ENCODE measurements at places on chromosomes 7 and 10. TPM values are rescaled to one million over a fixed set of nuclear protein-coding genes. Genes with fewer than 3 reads are reported as not detected.

DNA sequence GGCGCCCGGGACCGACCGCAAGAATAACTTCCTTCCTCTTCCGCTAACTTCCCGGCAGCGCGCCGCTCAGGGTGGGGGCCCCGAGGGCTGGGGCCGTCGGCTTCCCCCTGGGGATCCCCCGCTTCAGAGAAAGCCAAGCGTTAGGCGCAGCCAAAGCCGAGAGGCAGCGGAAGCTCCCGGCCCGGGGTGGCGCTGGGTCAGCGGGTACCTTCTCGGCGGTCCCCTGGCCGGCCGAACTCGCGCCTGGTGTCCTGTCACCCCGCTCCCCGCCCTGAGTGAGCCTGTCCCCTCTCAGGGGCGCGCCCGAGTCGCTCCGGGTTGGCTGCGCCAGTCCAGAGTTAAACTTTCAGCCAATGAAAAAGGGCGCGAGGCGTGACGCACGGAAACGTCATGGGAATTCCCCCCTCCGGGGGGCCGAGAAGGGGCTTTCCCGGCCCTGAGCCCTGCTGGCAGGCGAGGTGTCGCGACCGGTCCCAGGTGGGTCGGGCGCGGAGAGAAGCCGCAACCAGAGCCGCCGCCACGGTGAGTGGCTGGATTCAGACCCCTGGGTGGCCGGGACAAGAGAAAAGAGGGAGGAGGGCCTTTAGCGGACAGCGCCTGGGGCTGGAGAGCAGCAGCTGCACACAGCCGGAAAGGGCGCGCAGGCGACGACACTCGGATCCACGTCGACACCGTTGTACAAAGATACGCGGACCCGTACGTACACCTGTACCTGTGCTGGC is 1.3 kb upstream of the NFKB2 start:
- H3K27me3 ChIP-seq = no peaks in the 10 kb centered on the region
- H3K4me3 ChIP-seq = peak overlapping the region; percentile 94
- peaks cover 53% of the 10 kb centered on the region for H3K4me1 ChIP-seq
- H3K36me3 ChIP-seq = peaks cover 2% of the 10 kb centered on the region
- peak; percentile 98 for DNase-seq

Gene USP6NL
- 3.9 TPM for total RNA-seq

DNA sequence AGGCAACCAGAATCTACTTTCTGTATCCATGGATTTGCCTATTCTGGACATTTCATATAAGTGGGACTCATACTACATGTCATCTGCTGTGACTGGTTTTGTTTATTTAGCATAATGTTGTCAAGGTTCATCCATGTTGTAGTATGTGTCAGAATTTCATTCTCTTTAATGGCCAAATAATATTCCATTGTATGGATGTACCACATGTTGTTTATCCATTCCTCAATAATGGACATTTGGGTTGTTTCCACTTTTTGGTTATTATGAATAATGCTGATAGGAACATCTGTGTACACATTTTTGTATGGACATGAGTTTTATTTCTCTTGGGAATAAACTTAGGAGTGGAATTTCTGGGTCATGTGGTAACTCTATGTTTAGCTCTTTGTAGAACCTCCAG is 133.7 kb downstream of the CREB5 start:
- H3K27ac ChIP-seq = no peak overlapping the region
- H3K36me3 ChIP-seq = no peaks in the 10 kb centered on the region
- no peaks in the 10 kb centered on the region for H3K27me3 ChIP-seq

Gene RNF32
- 1.2 TPM for total RNA-seq

- DNase-seq = no peak
- peaks cover 86% of the 10 kb centered on the region for H3K27me3 ChIP-seq
- no peak overlapping the region for H3K27ac ChIP-seq
- H3K36me3 ChIP-seq = no peaks in the 10 kb centered on the region
- peaks cover 7% of the 10 kb centered on the region for H3K4me1 ChIP-seq
These were observed 619 bp upstream of the HOXA6 start for GRCh38 chr7:27148031-27148755.

Gene RET
- total RNA-seq = 0.13 TPM

Gene ENTPD7
- total RNA-seq = 3.8 TPM

- no peak overlapping the region for H3K4me3 ChIP-seq
- DNase-seq = no peak
- H3K4me1 ChIP-seq = no peaks in the 10 kb centered on the region
- no peak overlapping the region for H3K27ac ChIP-seq
- no peaks in the 10 kb centered on the region for H3K36me3 ChIP-seq
These were observed 95.4 kb downstream of the ZRANB1 start for GRCh38 chr10:125037145-125037877.

DNA sequence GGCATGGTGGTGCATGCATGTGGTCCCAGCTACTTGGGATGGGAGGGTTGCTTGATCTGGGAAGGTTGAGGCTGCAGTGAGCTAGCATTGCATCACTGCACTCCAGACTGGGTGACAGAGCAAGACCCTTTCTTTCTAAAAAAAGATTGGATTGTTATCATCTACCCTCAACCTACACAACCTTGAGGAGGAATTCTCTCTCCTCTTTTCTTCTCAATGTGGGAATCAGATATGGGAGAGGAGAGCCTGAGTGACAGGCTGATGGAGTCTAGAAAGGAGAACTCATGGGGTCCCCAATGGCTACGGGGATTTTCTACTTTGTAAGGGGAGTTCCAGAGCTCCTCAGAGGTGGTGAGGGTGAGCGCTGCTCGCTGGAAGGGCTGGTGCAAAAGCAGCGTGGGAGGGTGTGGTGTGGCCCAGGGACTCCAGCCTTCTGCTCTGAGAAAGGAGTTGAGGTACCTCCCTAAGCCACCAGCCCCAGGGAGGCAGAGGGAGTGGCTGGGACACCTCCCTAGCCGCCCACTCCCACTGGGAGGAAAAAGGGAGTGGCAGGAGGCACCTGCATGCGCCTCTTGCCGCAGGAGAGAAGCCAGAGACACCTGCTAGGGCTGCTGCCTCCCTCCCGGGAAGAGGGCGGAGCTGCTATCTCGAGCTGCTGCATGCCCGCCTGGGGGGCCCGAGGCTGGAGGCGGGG is 48.4 kb downstream of the GATA3 start:
- H3K4me1 ChIP-seq = peaks cover 5% of the 10 kb centered on the region
- no peaks in the 10 kb centered on the region for H3K27me3 ChIP-seq
- no peak overlapping the region for H3K27ac ChIP-seq
- no peak overlapping the region for H3K4me3 ChIP-seq

Gene RBP3
- not detected for total RNA-seq

- H3K36me3 ChIP-seq = no peaks in the 10 kb centered on the region
- no peaks in the 10 kb centered on the region for H3K27me3 ChIP-seq
- H3K27ac ChIP-seq = no peak overlapping the region
- no peak for DNase-seq
These were observed 76.3 kb upstream of the CUX1 start for GRCh38 chr7:101740981-101741725.

DNA sequence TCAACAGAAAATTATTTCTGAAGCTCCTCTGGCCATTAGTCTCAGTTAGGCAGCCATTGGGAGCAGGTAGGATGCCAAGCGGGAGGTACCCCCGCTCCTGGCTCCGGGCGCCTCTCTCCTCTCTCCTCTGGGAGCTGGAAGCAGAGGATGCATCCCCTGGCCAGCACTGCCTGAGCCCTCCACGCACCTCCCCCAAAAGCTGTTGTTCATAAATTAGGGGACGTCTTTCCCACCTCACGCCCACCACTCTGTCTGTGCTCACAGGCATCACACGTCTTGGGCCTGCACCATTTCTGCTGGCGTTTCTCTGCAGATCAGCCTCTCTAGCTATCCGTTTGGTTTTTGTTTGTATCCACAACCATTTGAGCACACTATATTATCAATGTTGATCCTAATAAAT is 609.0 kb upstream of the FOXK1 start:
- H3K36me3 ChIP-seq = no peaks in the 10 kb centered on the region
- no peak for DNase-seq
- no peak overlapping the region for H3K27ac ChIP-seq
- H3K4me1 ChIP-seq = no peaks in the 10 kb centered on the region
- H3K4me3 ChIP-seq = no peak overlapping the region

DNA sequence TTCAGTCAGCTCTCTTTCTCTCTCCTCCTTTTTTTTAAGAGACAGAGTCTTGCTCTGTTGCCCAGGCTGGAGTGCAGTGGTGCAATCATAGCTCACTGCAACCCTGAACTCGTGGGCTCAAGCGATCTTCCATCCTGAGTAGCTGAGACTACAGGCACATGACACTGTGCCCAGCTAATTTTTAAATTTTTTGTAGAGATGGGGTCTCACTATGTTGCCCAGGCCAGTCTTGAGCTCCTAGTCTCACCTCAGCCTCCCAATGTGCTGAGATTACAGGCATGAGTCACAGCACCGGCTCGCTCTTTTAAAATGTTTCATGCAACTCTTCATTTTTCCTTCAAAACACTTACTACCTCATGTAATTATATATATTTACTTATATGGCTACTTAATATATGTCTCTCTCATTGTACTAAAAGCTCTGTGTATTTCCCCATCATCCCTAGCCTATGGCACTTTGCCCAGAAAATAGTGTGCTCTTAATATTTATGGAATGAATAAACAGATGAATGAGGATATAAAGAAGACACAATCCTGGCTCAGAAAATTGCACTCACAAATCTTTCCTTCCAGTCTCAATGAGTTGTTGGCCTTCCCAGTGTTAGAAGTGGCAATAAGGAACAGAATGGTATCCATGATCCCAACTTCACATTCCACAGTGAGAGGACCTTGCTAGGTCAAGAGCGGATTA is 33.9 kb downstream of the EBLN1 start:
- no peak overlapping the region for H3K4me3 ChIP-seq
- DNase-seq = no peak
- no peaks in the 10 kb centered on the region for H3K4me1 ChIP-seq
- no peaks in the 10 kb centered on the region for H3K36me3 ChIP-seq
- H3K27me3 ChIP-seq = no peaks in the 10 kb centered on the region
- no peak overlapping the region for H3K27ac ChIP-seq

DNA sequence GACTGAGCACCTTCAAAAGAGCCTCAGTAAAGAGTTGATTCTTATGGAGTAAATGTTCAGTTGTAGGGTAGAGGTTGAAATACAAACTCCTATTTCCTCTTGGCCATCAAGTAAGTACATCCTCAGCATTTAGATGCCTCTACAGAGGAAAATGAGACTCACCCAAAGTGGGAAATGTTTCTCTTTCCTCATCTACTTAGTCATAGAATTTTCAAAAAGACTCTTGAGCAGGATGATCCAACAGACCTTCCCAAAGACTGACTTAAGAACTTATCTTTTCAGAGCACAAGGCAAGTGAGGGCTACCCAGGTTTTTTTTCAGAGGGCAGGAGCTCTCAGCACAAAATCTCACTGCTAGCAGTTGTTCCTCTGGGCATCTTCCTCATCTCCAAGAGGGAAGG is 449.1 kb downstream of the KCNMA1 start:
- no peaks in the 10 kb centered on the region for H3K36me3 ChIP-seq
- no peaks in the 10 kb centered on the region for H3K27me3 ChIP-seq
- no peak overlapping the region for H3K27ac ChIP-seq

Gene VGF
- total RNA-seq = not detected

GRCh38 chr10:44264244-44264643 is 120.7 kb downstream of the CXCL12 start:
- H3K36me3 ChIP-seq = no peaks in the 10 kb centered on the region
- H3K27me3 ChIP-seq = no peaks in the 10 kb centered on the region
- H3K4me1 ChIP-seq = no peaks in the 10 kb centered on the region
- H3K27ac ChIP-seq = no peak overlapping the region
- no peak overlapping the region for H3K4me3 ChIP-seq
- DNase-seq = no peak

DNA sequence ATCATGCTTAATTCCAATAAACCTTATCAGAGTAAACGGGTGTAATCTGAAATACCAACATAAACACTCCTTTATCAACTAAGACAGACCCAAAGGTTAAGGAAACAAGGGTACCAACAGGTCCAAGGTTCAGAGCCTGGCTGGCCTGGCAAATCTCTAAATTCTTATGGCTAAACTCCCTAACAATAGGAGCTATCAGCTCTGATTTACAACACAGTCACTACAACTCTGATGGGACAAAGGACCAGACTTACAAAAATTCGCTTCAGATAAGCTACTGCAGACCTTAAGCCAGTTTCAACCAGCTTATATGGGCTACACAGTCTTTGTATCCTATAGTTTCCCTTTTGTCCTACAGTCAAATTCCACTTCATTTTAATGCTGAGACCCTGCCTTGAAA is 381.9 kb downstream of the ZWINT start:
- H3K27me3 ChIP-seq = no peaks in the 10 kb centered on the region
- H3K27ac ChIP-seq = no peak overlapping the region
- no peaks in the 10 kb centered on the region for H3K4me1 ChIP-seq
- H3K4me3 ChIP-seq = no peak overlapping the region
- no peak for DNase-seq

Gene NRP1
- not detected for total RNA-seq

Gene PCBD1
- total RNA-seq = 9.2 TPM

GRCh38 chr7:66344166-66344565 is 139.0 kb downstream of the TPST1 start:
- H3K27me3 ChIP-seq = no peaks in the 10 kb centered on the region
- H3K4me3 ChIP-seq = no peak overlapping the region
- H3K27ac ChIP-seq = no peak overlapping the region

DNA sequence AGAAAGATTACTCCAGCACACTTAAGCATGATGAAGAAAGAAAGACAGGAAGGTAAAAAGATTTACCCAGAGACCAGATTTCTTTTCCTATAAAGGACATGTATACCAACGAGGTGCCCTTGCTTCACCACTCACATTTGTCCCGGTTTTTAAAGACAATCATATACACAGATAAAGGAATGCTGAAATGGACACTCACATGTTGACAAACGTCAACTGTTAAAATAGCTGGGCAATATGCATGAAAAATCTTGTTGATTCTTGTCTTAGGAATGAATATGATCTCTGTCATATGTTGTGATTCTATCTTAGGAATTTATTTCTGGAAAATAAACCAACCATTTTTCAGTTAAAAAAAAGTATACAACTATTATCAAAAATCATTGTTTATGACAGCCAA is 158.2 kb downstream of the SRPK2 start:
- H3K27me3 ChIP-seq = no peaks in the 10 kb centered on the region
- no peak overlapping the region for H3K27ac ChIP-seq
- H3K4me1 ChIP-seq = no peaks in the 10 kb centered on the region
- peaks cover 4% of the 10 kb centered on the region for H3K36me3 ChIP-seq
- DNase-seq = no peak
- no peak overlapping the region for H3K4me3 ChIP-seq

- H3K4me3 ChIP-seq = no peak overlapping the region
- H3K36me3 ChIP-seq = no peaks in the 10 kb centered on the region
- peaks cover 3% of the 10 kb centered on the region for H3K4me1 ChIP-seq
- H3K27ac ChIP-seq = no peak overlapping the region
- H3K27me3 ChIP-seq = no peaks in the 10 kb centered on the region
- no peak for DNase-seq
These were observed 276.2 kb downstream of the CAMK1D start for GRCh38 chr10:12625393-12626023.

DNA sequence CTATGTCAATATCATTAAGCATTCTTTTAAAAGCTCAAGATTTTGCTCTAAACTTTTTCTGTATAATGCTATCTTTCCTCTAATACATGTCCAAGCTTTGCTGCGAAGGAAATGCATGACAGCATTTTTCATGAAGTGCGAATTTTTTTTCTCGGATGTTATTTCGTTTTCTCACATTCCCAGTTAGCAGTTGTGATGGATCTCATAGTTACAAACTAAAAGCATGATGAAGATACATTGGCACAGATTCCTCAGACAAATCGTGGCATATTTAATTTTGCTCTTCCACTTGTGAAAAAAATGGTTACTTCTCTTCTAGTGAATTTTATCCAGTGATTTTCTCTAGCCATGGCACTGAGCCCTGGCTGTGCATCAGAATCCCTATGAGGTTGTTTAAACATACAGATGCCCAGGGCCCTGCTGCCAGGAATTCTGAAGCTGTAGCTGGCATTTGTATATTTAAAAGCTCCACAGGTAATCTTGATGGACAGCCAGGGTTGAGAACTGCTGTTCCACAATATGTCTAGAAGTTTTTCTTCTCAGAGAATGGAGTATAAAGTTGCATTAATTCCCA is 299.8 kb upstream of the NEBL start:
- no peak for DNase-seq
- H3K27ac ChIP-seq = no peak overlapping the region
- no peaks in the 10 kb centered on the region for H3K36me3 ChIP-seq
- H3K27me3 ChIP-seq = peaks cover 8% of the 10 kb centered on the region
- H3K4me1 ChIP-seq = no peaks in the 10 kb centered on the region
- H3K4me3 ChIP-seq = no peak overlapping the region

Data from T-cell (primary cell).